ENCODE measurements at places on chromosomes 7 and 10.

- no peak for DNase-seq
- H3K36me3 ChIP-seq = no peaks in the 10 kb centered on the region
- H3K4me1 ChIP-seq = no peaks in the 10 kb centered on the region
- H3K4me3 ChIP-seq = no peak overlapping the region
- no peaks in the 10 kb centered on the region for H3K27me3 ChIP-seq
Observed at GRCh38 chr10:110368002-110368401, 63.3 kb upstream of the SMNDC1 start.

- H3K27me3 ChIP-seq = no peaks in the 10 kb centered on the region
- no peak overlapping the region for H3K4me3 ChIP-seq
- no peak for DNase-seq
- H3K4me1 ChIP-seq = no peaks in the 10 kb centered on the region
- H3K27ac ChIP-seq = no peak overlapping the region
- no peaks in the 10 kb centered on the region for H3K36me3 ChIP-seq
Observed at GRCh38 chr10:124176349-124177179, 83.2 kb upstream of the CHST15 start.

DNA sequence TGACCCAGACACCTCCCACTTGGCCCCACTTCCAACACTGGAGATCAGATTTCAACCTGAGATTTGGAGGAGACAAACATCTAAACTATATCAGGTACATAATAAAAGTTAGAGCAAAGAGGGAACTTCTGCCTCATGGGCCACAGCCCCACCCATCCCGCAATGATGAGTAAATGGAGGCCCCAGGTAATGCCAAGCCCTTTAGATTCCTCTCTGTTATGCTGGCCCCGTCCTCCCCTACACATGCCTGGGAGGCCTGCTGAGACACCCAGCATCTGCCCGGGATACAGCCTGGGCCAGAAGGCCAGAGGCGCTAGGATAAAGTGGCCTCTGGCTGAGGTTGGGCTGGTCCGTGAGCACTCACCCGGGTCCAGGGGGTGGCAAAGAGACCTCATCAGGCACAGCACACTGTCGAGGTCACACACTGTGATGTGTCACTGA, 185.5 kb upstream of the SH2B2 start:
- no peak overlapping the region for H3K4me3 ChIP-seq
- no peak overlapping the region for H3K27ac ChIP-seq
- peaks cover 7% of the 10 kb centered on the region for H3K36me3 ChIP-seq
- no peaks in the 10 kb centered on the region for H3K4me1 ChIP-seq

- H3K4me3 ChIP-seq = no peak overlapping the region
- H3K4me1 ChIP-seq = no peaks in the 10 kb centered on the region
- no peaks in the 10 kb centered on the region for H3K36me3 ChIP-seq
- H3K27me3 ChIP-seq = no peaks in the 10 kb centered on the region
Observed at GRCh38 chr7:7527047-7527446, 8.6 kb downstream of the COL28A1 start.

- H3K27ac ChIP-seq = no peak overlapping the region
- no peak for DNase-seq
- no peak overlapping the region for H3K4me3 ChIP-seq
- no peaks in the 10 kb centered on the region for H3K27me3 ChIP-seq
Observed at GRCh38 chr10:91284486-91285090, 64.1 kb downstream of the PCGF5 start.

DNA sequence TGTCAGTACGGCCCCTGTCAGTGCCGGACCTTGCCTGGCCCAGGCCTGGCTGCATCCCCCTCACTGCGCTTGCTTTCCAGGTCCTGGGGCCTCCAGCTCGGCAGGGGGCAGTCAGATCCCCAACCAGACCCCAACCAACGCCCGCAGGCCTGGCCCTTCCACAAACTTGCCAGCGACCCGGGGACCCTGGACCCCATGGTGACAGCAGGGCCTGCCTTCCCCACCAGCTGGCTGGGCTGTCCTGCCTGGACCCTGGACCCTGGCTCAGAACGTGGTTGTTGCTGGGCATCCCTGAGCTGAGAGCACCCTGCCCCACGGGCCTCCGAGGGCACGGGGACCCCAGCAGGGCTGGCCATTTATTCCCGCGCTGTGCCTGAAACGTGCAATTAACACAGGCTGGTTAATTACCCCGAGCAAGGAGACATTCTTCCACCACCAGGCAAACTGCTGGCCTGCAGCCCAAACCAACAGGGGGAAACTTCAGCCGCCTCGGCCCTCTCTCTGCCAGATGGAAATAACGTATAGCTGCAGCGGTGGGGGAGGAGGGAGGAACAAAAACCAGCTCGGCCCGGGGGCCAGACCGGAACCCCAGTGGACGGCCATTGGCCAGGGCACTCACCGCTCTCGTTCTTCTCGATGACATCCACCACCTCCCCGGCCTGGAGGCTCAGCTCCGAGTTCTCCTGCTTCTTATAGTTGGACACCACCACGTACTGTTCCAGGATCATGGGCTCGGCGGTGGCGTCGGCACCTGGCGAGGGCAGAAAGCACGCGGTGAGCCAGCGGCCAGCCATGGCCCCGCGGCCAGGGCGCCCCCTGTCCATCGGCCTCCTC, 167.1 kb downstream of the NEURL1 start:
- H3K27ac ChIP-seq = no peak overlapping the region
- peak; percentile 24 for DNase-seq
- H3K36me3 ChIP-seq = no peaks in the 10 kb centered on the region
- no peaks in the 10 kb centered on the region for H3K4me1 ChIP-seq
- no peak overlapping the region for H3K4me3 ChIP-seq

GRCh38 chr7:117675497-117676435, 195.9 kb downstream of the CFTR start:
- H3K36me3 ChIP-seq = no peaks in the 10 kb centered on the region
- no peaks in the 10 kb centered on the region for H3K27me3 ChIP-seq
- peak; percentile 22 for DNase-seq
- H3K4me3 ChIP-seq = no peak overlapping the region
- no peaks in the 10 kb centered on the region for H3K4me1 ChIP-seq

GRCh38 chr7:19118636-19119371, 1.4 kb upstream of the TWIST1 start:
- no peaks in the 10 kb centered on the region for H3K36me3 ChIP-seq
- DNase-seq = peak; percentile 72
- peaks cover 4% of the 10 kb centered on the region for H3K4me1 ChIP-seq
- H3K27ac ChIP-seq = no peak overlapping the region

DNA sequence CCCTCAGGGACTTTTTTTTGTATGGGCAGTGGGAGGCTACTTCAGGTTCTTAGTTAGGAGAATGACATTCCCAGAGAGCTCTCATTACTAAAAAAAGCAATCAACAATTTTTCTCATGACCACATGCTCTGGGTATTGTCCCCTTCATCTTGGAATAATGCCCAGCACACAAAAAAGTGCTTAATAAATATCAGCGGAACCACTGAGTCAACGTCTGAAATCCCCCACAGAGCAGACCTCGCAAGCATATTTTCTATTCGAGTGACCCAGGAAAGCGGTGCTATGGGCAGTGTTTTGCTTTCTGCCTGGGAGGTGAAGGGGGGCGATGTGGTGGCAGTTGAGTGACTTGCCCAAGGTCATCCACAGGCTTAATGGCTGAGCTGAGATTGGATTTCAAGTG, 493.4 kb upstream of the ZMIZ1 start:
- H3K27me3 ChIP-seq = no peaks in the 10 kb centered on the region
- H3K4me3 ChIP-seq = no peak overlapping the region
- no peaks in the 10 kb centered on the region for H3K36me3 ChIP-seq
- H3K4me1 ChIP-seq = no peaks in the 10 kb centered on the region
- H3K27ac ChIP-seq = no peak overlapping the region
- DNase-seq = no peak

DNA sequence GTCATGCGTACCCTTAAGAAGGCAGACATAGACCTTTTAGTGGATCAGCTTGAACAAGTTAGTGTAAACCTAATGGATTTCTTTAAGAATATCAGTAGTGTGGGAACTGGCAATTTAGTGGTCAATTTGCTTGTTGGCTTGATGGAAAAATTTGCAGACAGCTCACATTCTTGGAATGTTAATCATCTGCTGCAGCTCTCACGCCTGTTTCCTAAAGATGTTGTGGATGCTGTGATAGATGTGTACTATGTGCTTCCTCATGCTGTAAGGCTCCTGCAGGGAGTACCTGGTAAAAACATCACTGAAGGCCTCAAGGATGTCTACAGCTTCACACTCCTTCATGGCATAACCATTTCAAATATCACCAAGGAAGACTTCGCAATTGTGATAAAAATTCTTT, 103.4 kb downstream of the ABCA13 start:
- H3K27me3 ChIP-seq = no peaks in the 10 kb centered on the region
- peak; percentile 59 for DNase-seq
- H3K4me1 ChIP-seq = no peaks in the 10 kb centered on the region
- H3K27ac ChIP-seq = no peak overlapping the region

GRCh38 chr7:50068026-50068425, 25.0 kb downstream of the ZPBP start:
- no peak overlapping the region for H3K27ac ChIP-seq
- peak; percentile 42 for DNase-seq
- no peak overlapping the region for H3K4me3 ChIP-seq
- H3K27me3 ChIP-seq = no peaks in the 10 kb centered on the region

- no peaks in the 10 kb centered on the region for H3K36me3 ChIP-seq
- no peak overlapping the region for H3K4me3 ChIP-seq
- H3K27ac ChIP-seq = no peak overlapping the region
- no peak for DNase-seq
Observed at GRCh38 chr10:86344714-86345161, 21.9 kb downstream of the GRID1 start.

DNA sequence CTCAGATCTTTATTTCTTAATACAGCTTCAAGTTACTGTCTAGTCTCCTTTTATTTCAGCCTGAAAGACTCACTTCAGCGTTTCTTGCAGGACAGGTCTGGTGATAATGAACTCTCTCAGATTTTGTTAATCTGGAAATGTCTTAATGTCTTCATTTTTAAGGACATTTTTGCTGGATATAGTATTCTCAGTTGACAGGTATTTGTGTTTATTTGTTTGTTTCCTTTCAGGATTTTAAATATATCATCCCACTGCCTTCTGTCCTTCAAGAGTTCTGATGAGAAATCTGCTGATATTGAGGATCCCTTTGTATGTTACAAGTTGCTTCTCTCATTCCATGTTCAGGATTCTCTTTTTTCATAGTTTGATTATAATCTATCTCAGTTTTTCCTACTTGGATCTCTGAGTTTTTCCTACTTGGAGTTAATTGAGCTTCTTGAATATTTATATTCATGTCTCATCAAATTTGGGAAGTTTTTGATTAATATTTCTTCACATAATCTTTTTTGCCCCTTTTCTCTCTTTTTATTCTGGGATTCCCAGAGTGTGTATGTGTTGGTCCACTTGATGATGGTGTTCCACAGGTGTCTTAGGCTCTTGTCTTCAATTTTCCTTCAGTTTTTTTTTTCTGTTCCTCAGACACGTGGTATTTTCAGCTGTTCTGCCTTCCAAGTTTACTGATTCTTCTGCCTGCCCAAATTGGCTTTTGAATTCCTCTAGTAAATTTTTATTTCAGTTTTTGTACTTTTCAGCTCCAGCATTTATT, 49.9 kb downstream of the PTEN start:
- peaks cover 5% of the 10 kb centered on the region for H3K4me1 ChIP-seq
- DNase-seq = no peak
- H3K27me3 ChIP-seq = no peaks in the 10 kb centered on the region
- H3K36me3 ChIP-seq = no peaks in the 10 kb centered on the region

DNA sequence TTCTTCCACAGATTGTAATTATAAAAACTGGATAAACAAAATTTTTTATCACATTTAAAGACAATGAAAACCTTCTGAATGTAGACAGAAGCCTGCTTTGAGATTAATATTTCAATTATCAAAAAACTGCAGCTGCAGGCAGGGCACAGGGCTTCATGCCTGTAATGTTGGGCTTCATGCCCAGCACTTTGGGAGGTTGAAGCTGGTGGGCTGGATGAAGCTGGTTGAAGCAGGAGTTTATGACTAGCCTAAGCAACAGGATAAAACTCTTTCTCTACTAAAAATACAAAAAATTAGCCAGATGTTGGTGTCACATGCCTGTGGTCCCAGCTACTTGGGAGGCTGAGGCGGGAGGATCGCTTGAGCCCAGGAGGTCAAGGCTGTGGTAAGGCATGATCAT, 41.2 kb downstream of the PDZD8 start:
- no peaks in the 10 kb centered on the region for H3K4me1 ChIP-seq
- H3K27ac ChIP-seq = no peak overlapping the region
- no peak for DNase-seq
- no peak overlapping the region for H3K4me3 ChIP-seq

GRCh38 chr7:141362580-141363435, 188.4 kb upstream of the AGK start:
- no peak overlapping the region for H3K4me3 ChIP-seq
- H3K27me3 ChIP-seq = no peaks in the 10 kb centered on the region
- DNase-seq = peak; percentile 86
- no peak overlapping the region for H3K27ac ChIP-seq
- H3K36me3 ChIP-seq = no peaks in the 10 kb centered on the region
- peaks cover 10% of the 10 kb centered on the region for H3K4me1 ChIP-seq

- H3K36me3 ChIP-seq = no peaks in the 10 kb centered on the region
- peaks cover 7% of the 10 kb centered on the region for H3K27me3 ChIP-seq
- peak; percentile 87 for DNase-seq
- H3K4me3 ChIP-seq = no peak overlapping the region
- no peaks in the 10 kb centered on the region for H3K4me1 ChIP-seq
Observed at GRCh38 chr7:151017953-151018420, 6.3 kb downstream of the ATG9B start.

DNA sequence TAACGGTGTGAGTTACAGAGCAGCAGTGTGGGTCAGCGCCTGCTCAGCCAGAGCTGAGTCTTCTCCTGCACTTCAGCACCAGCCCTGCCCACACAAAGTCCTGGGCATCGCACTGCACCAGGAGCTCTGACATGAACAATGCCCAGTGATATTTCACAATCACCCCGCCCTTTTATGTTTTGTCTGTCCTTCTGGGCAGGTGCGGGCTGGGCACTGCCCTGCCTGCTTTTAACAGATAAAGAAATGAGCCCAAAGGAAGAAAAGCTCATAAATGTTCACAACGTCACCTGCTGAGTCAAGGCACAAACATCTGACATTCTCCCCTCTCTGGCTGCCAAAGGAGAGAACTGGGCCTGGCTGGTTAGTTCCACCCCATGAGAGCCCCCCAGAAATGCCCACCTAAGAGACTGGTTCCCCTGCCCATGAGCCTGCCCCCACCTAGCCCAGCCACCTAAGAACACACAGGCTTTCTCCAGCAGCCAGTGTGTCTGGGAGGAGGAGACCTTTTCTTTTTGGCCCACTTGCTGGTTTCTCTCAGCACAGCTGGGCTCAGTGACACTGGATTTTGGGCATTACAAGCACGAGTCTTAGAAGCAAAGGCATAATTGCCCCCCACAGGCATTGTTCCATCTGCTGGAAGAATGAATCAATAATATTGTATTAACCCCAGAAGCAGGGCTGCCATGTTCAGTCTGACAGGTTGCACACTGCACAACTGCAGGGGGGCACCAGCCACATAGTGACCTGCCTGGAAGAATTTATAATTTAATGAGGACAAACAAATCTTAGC, 22.3 kb downstream of the CALML3 start:
- H3K27ac ChIP-seq = no peak overlapping the region
- H3K4me3 ChIP-seq = no peak overlapping the region
- no peaks in the 10 kb centered on the region for H3K27me3 ChIP-seq

GRCh38 chr7:26515314-26515842, 223.7 kb downstream of the SNX10 start:
- H3K4me3 ChIP-seq = no peak overlapping the region
- no peaks in the 10 kb centered on the region for H3K27me3 ChIP-seq
- no peak for DNase-seq
- no peak overlapping the region for H3K27ac ChIP-seq
- H3K4me1 ChIP-seq = no peaks in the 10 kb centered on the region

All from mesendoderm (in vitro differentiated cells).